Activated naive CD8-positive, alpha-beta T cell treated with anti-CD3 and anti-CD28 coated beads, Interleukin-2, amount 10 ng/mL, durations not matched to agents 7 days and 5 days (primary cell): ENCODE measurements at places on chromosomes 5 and 9. TPM values are rescaled to one million over a fixed set of nuclear protein-coding genes. Genes with fewer than 3 reads are reported as not detected.

GRCh38 chr9:31104249-31104648 lies 1280.2 kb upstream of the ACO1 start:
- H3K27ac ChIP-seq, result no peak overlapping the region
- H3K4me3 ChIP-seq, result no peak overlapping the region
- H3K4me1 ChIP-seq, result no peaks in the 10 kb centered on the region
- H3K36me3 ChIP-seq, result no peaks in the 10 kb centered on the region

DNA sequence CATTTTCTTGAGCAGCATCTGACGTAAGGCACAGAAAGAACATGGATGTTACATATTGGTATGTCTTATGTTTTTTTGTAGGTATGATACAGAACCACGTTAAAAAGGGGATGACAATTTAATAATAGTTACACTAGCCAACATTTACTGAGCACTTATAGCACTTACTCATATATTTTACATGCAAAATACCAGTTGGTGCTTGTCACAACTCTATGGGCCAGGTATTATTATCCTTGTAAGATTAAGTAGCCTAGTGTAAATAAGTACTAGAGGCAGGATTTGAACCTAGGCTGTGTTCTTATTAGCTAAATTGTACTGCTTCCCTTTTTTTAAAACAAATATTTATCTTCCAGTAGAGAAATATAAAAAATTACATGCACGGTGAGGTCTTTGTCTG lies 83.5 kb downstream of the RANBP17 start:
- H3K27me3 ChIP-seq, result no peaks in the 10 kb centered on the region
- H3K4me3 ChIP-seq, result no peak overlapping the region
- no peak overlapping the region for H3K27ac ChIP-seq
- no peaks in the 10 kb centered on the region for H3K36me3 ChIP-seq
- H3K4me1 ChIP-seq, result no peaks in the 10 kb centered on the region
- DNase-seq, result no peak

DNA sequence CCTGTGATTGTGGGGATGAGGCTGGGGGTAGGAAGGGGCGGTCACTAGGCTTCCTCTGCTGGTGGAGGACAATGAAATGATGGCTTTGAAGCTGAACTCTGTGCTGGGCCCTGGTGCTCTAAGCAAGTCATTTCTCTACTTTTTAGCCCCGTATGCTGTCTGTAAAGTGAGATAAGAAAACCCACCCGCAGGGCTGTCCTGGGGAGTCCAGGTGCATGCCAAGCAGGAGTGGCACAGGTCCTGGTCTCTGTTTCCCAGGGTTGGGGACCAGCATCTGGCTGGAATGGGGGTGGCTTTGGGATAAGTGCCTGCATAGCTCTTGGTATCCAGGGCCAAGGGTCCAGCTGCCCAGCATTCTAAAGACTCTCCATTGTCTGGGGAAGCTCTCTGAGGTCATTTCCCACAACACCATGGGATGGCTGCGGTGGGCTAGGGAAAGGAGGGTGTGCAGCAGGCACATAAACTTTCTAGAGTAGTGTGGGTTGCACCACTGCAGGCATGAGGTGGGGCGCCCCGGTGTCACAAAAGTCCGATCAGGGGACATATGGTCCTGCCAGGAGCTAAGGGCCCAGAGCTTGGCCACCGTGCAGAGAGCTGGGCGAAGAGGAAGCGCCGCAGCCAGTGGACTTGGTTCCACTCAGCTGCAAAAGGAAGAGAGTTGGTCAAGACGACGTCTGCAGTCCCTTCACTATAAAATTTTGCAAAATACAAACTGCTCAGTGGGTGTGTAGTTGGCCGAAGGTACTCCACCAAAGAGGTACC lies 25.6 kb upstream of the GTF3C5 start:
- H3K36me3 ChIP-seq, result no peaks in the 10 kb centered on the region
- H3K4me3 ChIP-seq, result no peak overlapping the region
- peaks cover 9% of the 10 kb centered on the region for H3K4me1 ChIP-seq
- no peak overlapping the region for H3K27ac ChIP-seq

- H3K4me1 ChIP-seq, result no peaks in the 10 kb centered on the region
- H3K36me3 ChIP-seq, result no peaks in the 10 kb centered on the region
- H3K27me3 ChIP-seq, result peaks cover 10% of the 10 kb centered on the region
- H3K27ac ChIP-seq, result no peak overlapping the region
- DNase-seq, result no peak
- no peak overlapping the region for H3K4me3 ChIP-seq
These were observed 200.5 kb downstream of the ARHGEF28 start for GRCh38 chr5:73826301-73827105.

GRCh38 chr5:106127985-106128384 lies 1542.8 kb downstream of the EFNA5 start:
- no peak for DNase-seq
- H3K36me3 ChIP-seq, result no peaks in the 10 kb centered on the region
- no peaks in the 10 kb centered on the region for H3K27me3 ChIP-seq
- no peak overlapping the region for H3K4me3 ChIP-seq

- H3K36me3 ChIP-seq, result peaks cover 7% of the 10 kb centered on the region
- no peak overlapping the region for H3K27ac ChIP-seq
- no peak overlapping the region for H3K4me3 ChIP-seq
These were observed 157.4 kb downstream of the NR3C1 start for GRCh38 chr5:143245929-143246561.

DNA sequence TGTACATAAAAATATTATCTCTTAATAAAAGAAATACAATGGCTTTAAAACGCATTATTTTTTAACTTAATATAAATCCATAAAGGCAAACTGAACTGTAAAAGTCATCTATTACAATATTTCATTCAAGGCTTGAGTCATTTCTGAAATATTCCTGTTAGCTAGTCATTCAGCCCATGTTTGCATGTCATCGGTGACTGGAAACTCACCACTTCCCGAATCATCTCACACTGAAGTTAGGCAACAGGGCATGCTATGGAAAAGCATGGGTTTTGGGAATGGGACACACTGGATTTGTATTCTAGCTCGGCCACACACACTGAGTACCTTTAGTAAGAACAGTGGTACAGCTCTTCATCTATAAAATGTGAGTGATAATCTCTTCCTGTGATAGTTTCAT lies 691.1 kb upstream of the C9orf72 start:
- no peak overlapping the region for H3K27ac ChIP-seq
- no peaks in the 10 kb centered on the region for H3K4me1 ChIP-seq
- no peak overlapping the region for H3K4me3 ChIP-seq
- DNase-seq, result no peak
- no peaks in the 10 kb centered on the region for H3K36me3 ChIP-seq

DNA sequence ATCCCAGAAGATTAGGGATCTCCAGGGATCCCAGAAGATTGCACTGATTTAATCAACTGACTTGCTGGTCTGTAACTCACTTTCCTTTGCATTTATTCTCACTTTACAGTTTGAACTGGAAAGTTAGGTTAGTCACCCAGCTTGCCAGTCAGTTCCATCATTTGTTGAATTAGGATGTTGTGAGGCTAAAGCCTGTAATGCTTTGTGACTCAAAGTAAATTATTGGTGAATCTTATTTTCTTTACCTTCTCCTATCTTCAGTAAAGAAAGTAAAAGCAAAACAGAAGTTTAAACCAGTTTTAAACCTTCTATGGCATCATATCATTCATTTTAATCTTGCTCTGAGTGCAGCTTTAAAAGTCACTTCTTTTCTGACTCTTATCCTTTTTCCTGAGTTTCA lies 85.8 kb downstream of the SLC44A1 start:
- H3K27ac ChIP-seq, result no peak overlapping the region
- no peaks in the 10 kb centered on the region for H3K36me3 ChIP-seq
- DNase-seq, result no peak

- H3K4me3 ChIP-seq, result no peak overlapping the region
- peaks cover 23% of the 10 kb centered on the region for H3K27me3 ChIP-seq
- H3K27ac ChIP-seq, result no peak overlapping the region
- DNase-seq, result no peak
These were observed 605.6 kb downstream of the PDE4D start for GRCh38 chr5:59287884-59288283.

DNA sequence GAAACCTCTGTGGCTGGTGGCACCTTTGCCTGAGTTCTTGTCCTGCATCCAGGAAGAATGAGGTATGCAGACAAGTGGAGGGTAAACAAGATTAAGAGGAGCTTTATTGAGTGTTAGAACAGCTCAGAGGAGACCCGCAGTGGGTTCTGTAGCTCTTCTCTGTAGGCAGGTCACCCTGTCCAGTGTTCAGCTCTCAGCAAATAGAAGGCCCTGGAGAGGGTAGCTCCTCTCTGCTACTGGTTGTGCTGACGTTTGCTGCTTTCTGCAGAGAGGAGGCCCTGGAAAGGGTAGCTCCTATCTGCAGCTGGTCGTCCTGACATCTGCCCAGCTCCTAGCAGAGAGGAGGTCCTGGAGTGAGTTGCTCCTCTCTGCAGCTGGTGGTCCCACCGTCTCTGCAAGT lies 96.8 kb upstream of the CCDC112 start:
- no peaks in the 10 kb centered on the region for H3K36me3 ChIP-seq
- H3K27me3 ChIP-seq, result peaks cover 6% of the 10 kb centered on the region
- H3K4me1 ChIP-seq, result no peaks in the 10 kb centered on the region
- no peak overlapping the region for H3K4me3 ChIP-seq
- DNase-seq, result no peak

- no peak overlapping the region for H3K27ac ChIP-seq
- no peaks in the 10 kb centered on the region for H3K36me3 ChIP-seq
- no peak for DNase-seq
- no peak overlapping the region for H3K4me3 ChIP-seq
These were observed 553.8 kb downstream of the PTPRD start for GRCh38 chr9:10059044-10059443.

GRCh38 chr9:125633116-125633745 lies 73.8 kb downstream of the MAPKAP1 start:
- peaks cover 43% of the 10 kb centered on the region for H3K4me1 ChIP-seq
- DNase-seq, result no peak
- no peak overlapping the region for H3K4me3 ChIP-seq
- H3K27ac ChIP-seq, result no peak overlapping the region
- peaks cover 5% of the 10 kb centered on the region for H3K36me3 ChIP-seq

DNA sequence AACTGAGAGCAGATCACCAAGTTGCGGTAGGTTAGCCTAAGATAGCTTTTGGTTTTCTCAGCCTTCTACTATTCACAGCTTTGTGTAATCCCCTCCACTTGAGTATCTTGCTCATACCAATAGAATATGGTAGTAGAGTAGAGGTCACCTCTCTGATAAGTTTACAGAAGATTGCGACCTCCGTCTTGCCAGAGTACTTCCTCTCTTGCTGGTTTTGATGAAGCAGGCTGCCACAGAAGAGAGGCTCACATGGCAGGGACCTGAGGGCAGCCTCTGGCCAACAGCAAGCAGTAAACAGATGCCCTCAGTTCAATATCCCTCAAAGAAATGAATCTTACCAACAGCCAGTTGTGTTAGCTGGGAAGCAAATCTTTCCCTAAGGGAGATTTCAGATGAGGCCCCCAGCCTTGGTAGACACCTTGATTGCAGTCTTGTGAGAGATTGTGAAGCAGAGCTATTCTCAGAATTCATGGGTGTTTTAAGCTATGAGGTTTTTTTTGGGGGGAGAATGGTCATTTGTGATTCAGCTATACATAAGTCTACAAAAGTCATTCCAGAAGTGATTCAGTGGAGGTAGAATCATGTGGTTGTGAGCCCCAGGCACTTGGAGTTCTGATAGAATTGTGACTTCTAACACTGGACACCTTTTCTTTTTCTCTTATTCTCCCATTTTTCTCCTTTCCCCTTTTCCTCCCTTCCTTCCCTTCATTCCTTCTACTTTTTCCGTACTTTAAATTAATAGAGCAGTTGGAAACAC lies 22.7 kb upstream of the CDKN2B start:
- no peak overlapping the region for H3K4me3 ChIP-seq
- H3K36me3 ChIP-seq, result peaks cover 16% of the 10 kb centered on the region
- no peak overlapping the region for H3K27ac ChIP-seq

- H3K27me3 ChIP-seq, result peaks cover 26% of the 10 kb centered on the region
- peaks cover 4% of the 10 kb centered on the region for H3K4me1 ChIP-seq
- H3K4me3 ChIP-seq, result no peak overlapping the region
- H3K27ac ChIP-seq, result no peak overlapping the region
These were observed 409.0 kb downstream of the GADD45G start for GRCh38 chr9:90013778-90014177.

DNA sequence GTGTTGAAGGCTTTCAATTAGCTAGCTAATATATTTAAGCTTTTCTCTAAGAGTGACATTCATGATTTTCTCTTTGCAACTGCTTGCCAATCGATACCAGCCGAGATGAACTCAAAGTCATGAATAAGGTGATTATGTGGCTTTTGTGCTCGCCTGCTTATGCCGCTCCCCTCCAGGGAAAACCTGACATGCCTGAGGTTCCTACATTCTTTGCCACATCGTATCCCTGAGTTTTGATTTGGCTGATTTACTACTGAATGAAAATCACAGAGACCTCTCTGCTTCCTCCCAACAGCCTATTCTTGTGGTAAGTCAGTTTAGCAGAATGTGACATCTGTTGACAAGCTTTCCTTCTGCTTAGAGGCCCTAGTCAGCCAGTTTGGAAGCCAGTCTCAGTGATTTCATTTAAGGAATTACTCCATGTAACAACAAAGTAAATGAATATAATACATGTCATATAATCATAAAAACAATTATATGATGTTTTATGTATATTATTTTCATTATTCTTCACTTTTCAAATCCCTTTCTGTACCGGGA lies 513.4 kb downstream of the CSNK1G3 start:
- DNase-seq, result no peak
- no peak overlapping the region for H3K27ac ChIP-seq
- H3K27me3 ChIP-seq, result peaks cover 1% of the 10 kb centered on the region
- no peaks in the 10 kb centered on the region for H3K4me1 ChIP-seq

DNA sequence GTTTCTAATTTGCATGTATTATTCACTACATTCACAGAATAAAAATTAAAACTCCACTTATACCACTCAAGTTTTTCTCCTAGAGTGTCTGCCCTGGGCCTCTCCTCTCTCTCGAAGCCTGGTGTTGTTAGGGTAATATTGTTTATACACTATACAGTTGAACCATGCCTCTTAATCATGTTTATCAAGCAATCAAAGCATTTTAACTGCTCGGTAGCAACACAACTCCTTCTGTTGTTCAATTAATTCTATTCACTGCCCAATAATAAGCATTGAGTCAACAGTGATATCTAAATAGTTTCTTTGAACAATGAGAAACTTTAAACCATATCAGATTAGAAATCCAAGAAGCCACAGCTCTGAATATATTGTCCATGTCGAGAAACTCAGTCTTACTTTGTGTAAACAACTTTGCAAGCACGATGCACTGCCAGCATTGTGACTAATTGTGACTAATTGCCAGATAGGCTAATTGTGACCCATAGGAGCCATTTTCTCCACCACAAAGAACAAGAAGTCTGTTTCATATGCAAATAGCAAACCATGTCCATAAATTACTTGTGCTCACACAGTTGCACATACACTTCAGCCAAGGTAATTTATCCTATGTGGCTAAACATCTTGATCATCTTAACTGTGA lies at the start of gene DNAH5:
Gene DNAH5, minus strand, starts transcription at position 129 of the 640 bp plus-strand sequence. CDS start 250 bp downstream, outside the sequence.
- H3K27ac ChIP-seq, result no peak within 1 kb of the TSS
- no peak within 1 kb of the TSS for H3K4me3 ChIP-seq
- H3K36me3 ChIP-seq, result no peaks in the 10 kb centered on the region
- no peak for DNase-seq
- no peaks in the 10 kb centered on the region for H3K4me1 ChIP-seq

ANGPTL2 gene
- not detected for total RNA-seq

ST8SIA4 gene
- 39.2 TPM for total RNA-seq

POU5F2 gene
- total RNA-seq, result 1.3 TPM

HTR4 gene
- total RNA-seq, result not detected

NUTM2F gene
- not detected for total RNA-seq

MYOZ3 gene
- not detected for total RNA-seq

FOXD4 gene
- total RNA-seq, result 0.22 TPM

SPINK13 gene
- not detected for total RNA-seq

LCN1 gene
- not detected for total RNA-seq

ADAMTS19 gene
- total RNA-seq, result not detected

ASPN gene
- total RNA-seq, result not detected
